ENCODE measurements at places on chromosomes 11 and 22.

GRCh38 chr22:32987081-32987631, 71.0 kb downstream of the SYN3 start:
- no peak for DNase-seq

DNA sequence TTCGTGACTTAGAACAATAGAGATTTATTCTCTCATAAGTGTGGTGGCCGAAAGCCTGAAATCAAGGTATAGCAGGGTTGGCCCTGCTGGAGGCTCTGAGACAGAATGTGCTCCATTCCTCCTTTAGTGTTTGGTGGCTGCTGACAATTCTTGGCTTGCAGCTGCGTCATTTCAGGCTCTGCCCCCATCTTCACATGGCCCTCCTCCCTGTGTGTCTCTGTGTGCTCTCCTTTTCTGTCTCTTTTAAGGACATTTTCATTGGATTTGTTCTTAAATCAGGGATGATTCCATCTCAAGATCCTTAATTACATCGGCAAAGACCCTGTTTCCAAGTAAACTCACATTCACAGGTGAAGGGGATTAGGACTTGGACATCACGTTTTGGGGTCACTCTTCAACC, 10.2 kb upstream of the APOL6 start:
- DNase-seq, result no peak

- no peak for DNase-seq
Observed at GRCh38 chr11:130999992-131000770, 83.9 kb upstream of the SNX19 start.

DNA sequence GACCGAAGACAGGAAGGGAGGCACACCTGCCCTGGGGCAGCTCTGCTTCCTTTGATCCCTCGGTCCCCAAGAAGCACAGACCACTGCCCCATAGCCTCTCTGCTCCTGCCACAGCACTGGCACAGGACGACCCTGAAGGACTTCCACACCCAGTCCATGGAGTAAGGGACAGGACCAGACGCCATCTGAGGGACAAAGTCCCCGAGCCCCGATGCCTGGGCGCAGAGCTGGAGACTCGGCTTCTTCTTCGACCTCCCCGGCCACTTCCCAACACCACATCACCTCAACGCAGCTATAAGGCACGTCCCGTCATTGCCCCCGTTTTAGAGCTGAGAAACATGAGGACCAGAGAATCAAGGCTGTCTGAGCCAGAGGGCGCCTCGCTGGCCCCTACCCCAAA, 310.5 kb downstream of the BRD1 start:
- no peak for DNase-seq

DNA sequence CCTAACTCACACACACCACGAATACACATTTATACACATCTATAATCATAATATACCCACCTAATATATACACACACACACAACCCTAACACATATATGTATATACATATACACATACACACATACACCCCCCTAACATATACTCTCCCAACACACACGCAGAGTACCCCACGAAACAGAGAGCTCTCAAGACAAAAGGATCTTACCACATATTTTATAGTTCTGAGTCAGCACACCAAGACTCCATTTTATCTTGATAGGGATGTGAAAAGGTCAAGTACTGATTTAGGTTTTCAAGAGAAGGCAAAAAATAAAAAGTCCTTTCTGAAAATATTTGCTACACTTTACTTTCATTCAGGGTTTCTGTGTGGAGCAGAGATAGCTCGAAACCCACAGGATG, 1207.2 kb downstream of the LRRC4C start:
- DNase-seq, result no peak

DNA sequence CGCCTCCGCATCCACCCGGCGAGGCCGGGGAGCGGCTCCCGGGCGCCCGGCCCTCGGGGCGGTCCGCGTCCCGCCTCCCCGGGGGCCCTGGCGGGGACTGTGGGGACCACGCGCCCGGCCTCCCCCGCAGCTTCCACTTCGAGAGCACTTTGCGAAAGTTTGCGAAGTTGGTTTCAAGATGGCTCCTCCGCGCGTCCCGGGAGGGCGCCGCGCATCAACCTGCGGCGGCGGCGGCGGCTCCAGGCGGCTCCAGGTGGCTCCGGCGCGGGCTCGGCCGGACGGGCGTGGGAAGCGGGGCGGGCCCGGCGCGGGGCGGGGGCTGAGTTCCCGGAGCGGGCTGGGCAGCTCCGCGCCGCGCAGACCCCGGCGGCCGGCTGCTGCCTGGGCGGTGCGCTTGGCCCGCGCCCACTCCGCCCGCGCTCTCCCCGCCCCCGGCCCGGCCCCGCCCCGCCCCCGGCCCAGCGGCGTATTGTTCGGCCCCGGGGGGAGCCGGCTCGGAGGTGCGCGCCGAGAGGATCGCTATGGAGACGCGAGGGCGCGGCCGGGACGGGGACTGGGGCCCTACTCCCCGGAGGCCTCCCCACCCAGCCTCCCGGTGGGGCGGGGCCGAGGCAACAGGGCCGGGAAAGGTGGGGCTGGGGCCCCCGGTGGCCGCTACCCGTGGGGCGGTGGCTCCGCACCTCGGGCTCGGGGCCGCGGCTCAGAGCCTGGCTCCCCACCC, at the start of gene CELSR1:
TSS of gene CELSR1 (minus strand) at position 396 of the 721 bp plus-strand sequence. CDS start 450 bp downstream, outside the sequence.
- no peak for DNase-seq

DNA sequence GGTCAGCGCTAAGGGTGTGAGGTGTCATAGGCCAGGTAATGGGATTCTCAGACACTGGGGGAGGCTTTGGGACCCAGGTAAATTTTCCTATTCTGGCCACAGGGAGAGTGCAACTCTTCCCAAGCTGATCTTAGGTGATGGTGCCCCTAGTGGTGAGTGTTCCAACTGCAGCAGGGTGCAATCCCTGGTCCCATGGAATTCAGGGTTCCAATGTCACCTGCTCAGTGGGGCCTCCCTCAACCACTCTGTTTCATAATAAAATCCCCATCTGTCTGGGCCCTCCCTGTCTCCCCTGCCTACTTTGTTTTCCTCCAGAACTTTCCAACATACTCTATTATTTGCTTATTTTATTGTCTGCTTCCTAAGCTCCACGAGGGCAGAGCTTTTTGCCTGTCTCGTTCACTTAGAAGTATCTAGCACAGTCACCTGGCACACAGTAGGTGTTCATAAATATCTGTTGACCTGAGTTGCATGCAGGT, 2.9 kb upstream of the SGSM1 start:
- DNase-seq, result peak; percentile 37

DNA sequence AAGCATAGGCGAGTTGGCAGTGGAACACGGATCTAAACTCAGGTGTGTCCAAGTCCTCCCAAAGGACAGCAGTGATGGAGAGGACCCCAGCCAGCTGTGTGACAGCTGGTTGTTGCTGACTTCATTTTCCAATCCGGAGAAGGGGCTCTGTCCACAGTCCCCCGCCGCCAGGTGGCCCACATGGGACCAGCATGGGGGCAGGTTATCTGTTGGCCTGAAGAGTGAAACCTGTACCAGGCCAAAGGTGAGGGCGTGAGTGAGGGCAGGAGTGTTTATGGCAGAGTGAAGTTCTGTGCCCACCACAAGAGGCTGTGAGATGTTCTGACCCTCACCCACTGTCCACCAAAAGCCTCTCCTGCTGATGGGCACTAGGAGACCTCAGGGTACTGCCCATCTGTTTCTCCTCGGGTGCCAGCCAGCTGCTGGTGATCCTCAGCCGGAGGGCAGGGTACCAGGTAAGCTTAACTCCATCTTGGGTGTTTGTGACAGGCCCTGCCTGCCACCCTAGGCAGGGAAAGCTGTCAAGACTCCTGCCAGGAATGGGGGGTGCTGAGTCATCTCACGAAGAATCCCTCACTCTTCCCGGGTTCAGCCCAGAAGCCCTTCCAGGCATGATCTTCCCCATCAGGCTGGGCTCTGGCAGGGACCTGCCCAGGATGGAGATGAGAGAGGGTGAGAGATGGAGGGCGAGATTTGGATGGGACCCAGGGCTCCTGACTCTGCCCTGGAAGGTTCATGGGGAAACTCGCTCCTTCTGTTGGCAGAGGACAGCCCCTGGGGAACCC, 15.5 kb upstream of the TAB1 start:
- DNase-seq, result no peak

- no peak for DNase-seq
Observed at GRCh38 chr11:119993722-119994121, 144.2 kb downstream of the TRIM29 start.

DNA sequence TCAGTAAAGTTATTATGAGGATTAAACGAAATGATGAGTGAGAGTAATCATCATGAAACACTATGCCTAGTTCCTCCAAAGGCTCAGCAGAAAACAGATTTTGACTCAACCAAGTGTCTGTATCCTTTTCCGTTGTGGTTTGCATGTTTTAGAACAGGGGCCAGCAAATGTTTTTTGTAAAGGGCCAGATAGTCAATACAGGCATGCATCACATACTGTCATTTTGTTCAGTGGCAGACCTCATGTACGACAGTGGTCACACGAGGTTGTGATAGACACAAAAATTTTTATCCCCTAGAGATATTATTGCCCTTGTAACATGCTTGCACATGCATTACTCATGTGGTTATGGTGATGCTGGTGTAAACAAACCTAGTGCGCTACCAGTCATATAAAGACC, 81.9 kb upstream of the SLC25A18 start:
- DNase-seq, result no peak

DNA sequence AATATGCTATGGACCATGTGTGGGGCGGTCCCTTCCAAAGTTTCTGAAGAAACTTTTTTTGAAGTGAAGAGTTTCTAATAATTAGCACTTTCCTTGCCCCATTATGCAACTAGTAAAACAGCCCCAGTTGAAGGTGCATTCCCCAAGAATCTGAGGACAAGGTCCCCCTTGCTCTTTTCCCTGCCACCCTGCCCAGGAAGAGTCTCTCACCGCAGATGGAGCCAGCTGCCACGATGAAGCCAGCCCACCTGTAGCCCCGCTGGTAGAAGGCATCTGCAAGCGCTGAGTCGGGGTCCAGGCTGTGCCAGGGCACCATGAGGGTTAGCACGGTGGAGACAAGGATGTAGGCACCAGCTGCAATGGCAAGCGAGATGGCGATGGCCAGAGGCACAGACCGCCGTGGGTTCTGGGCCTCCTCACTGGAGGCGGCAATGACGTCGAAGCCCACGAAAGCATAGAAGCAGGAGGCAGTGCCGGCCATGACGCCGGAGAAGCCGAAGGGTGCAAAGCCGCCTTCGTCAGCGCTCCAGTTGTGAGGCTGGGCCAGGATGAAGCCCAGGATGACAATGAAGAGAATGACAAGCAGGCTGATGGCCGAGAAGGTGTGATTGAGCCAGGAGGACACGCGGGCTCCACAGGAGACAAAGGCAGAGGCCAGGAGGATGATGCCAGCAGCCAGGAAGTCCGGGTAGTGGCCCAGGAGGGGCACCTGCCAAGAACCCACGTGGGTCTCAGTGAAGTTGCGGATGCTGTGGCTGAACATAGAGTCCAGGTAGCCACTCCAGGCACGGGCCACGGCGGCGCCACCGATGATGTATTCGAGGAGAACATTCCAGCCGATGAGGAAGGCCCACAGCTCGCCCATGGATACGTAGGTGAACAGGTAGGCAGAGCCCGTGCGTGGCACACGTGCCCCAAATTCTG, 1.5 kb downstream of the SLC7A4 start:
- DNase-seq, result no peak

DNA sequence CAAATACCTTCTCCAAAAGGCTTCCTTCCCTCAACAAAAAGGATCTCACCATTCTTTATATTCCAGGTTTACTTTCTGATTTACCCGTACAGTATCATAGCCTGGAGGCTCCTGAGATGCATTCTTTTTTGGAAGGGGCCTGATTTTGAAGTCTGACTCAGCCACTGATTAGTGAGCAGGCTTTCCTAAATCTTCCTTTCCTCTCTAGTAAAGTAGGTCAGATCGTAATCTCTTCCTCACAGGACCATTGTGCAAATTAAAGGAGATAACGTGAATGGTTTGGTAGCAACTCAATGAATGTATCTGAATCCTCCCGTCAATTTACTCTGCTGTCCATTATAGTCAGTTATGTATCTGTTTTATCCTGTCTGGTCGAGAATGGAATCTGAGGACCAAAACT, 227.7 kb upstream of the ANO5 start:
- no peak for DNase-seq

GRCh38 chr11:64251016-64251752, at the start of gene PLCB3:
TSS of gene PLCB3 (plus strand) at chr11:64251530. CDS start at chr11:64251650, 120 bp downstream.
- DNase-seq, result peak; percentile 52

GRCh38 chr22:46600273-46600796, 19.9 kb upstream of the GRAMD4 start:
- no peak for DNase-seq

DNA sequence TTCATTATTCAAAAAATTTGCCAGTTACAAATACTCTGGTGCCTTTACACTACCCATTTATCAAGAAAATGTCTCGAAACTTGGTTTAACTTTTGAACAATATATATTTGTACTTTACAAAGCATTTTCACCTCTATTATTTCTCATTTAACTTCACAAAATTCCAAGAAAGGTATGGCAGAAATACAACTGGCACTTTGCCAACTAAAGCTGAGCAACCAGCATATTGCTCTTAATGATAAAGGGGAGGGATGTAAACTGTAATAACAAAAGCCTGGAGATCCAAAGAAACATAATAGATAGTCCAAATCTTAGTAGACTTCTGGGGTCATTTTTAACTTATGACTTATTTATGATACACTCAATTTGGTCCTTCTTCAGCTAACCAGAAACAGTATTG, 7.7 kb downstream of the PITPNB start:
- DNase-seq, result no peak

DNA sequence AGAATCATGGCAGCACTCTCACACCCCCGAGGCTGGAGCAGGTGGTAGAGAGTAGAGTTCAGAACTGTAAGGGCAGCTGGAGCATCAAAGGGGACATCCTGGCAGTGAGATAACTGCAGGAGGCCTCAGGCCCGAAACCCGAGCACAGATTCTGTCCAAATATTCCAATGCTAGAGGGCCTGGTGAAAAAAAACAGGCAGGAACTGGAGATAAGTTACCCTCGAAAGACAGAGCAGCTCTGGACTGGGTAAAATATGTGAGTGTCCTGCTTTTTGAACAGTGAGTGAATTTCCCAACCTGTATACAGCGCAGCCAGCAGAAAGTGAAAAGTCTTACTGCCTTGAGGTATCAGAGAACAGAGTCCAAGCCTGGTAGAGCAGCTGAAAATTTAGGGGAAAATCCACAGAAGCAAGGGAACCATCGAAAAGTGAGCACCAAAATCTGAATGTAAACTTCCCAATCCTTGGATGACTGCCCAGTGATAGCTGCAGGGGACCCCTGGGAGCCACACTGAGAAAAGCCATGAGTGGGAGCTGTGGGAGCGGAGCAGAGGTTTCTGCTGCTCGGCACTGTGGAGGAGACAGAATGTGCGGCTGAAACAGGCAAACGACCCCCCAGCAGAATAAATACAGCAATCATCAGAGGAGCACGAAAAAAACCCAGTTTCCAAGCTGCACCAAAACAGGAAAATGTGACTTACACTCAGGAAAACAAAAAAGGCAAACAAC, 50.6 kb downstream of the WNT11 start:
- DNase-seq, result no peak

All from stimulated activated CD4-positive, alpha-beta T cell treated with anti-CD3 and anti-CD28 coated beads, Interleukin-1b, Interleukin-23, amount 100 ng/mL, for 48 hours (primary cell).